ENCODE measurements at places on chromosomes 5 and 9.

GRCh38 chr5:168162464-168162863 lies 129.0 kb upstream of the WWC1 start:
- no peak for DNase-seq

- no peak for DNase-seq
These were observed 66.2 kb downstream of the WNK2 start for GRCh38 chr9:93250185-93250584.

DNA sequence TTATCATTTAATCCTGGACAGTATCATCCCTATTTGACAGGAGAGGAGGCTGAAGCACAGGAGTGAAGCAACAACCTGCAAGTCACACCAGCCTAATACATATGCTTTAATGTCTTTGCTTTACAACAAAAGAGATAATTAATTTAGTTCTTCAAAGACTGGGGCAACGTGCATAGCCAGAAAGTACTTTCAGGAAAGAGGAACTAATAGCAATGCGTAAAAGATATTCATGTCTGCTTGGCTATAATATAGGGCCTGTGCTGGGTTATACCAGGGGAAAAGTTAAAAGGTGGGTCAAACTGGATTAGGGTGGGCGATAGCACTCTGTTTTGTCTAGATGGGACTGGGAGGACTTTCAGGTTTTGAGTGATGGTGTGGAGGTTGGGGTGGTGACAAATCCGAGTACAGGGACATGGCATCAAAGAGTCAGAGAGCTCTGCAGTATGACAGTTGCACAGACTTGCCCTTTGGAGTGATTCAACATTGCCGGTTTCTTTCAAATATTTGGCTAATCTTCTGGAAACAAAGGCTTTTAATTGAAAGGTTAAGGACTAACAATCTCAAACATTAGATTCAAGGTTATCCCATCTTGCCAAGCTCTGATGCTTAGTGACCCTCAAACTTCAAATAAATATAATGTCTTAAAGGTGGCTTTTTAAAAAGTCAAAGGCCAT lies 11.9 kb downstream of the DAB2 start:
- DNase-seq = no peak

GRCh38 chr9:113931140-113931539 lies 55.0 kb downstream of the ZNF618 start:
- no peak for DNase-seq

- peak; percentile 57 for DNase-seq
These were observed 27.2 kb downstream of the NEK6 start for GRCh38 chr9:124284940-124285441.

- no peak for DNase-seq
These were observed 437.7 kb upstream of the KLF4 start for GRCh38 chr9:107927276-107927675.

DNA sequence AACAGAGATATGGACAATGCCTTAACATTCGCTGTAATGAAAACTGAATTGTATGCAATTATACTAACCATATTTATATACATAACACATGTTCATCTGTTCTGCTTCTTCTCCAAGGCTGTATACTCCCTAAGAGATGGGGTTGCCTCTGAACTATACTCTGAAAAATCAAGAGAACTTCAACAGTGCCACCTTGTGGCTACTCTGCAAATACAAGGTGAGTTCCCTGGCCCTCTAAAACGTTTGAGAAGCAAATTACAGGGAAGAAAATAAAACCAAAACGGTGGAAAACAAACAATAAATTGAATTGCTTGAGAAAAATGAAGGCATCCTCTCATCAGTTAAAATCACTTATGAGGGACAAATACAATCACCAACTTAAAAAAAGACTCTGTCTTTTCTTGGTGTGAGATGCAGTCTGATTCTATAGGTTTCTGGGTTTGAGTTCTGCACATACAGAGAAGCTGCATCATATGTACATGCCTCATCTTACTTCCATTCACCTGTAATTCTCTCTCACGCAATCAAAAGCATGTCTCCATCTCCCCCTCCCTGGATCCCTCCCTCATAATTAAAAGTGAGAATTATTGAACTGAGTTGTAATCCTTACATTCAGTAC lies 98.6 kb downstream of the FBXW11 start:
- peak; percentile 73 for DNase-seq

DNA sequence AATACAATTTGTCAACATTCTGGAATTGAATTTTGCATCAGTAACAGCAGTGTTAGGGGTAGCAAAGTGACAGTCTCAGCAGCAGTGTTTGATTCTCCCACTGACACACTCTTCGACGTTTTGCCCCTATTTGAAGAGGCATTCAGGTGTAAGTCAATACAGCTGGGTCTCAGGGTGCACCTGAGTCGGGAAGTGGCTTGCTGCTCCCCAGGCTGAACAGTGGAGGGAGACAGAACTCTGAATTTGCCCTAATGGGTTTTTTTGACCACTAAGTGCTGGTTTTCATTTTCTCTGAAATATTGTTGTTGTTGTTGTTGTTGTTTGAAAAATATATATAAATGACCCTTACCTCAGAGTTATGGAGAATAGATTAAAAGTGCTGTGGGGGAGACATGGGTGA lies 223.2 kb downstream of the TLR4 start:
- no peak for DNase-seq

GRCh38 chr9:126667190-126668055 lies 53.7 kb downstream of the LMX1B start:
- no peak for DNase-seq

- DNase-seq = no peak
These were observed 16.1 kb upstream of the FOXB2 start for GRCh38 chr9:77003366-77003765.

GRCh38 chr5:141363952-141364660 lies at the start of gene PCDHGA5:
TSS of gene PCDHGA5 (plus strand) at chr5:141364162. CDS start at chr5:141364331, 169 bp downstream.
- DNase-seq = peak; percentile 28

- no peak for DNase-seq
These were observed 232.7 kb downstream of the CCDC171 start for GRCh38 chr9:15785584-15785983.

- peak; percentile 96 for DNase-seq
These were observed 95.3 kb downstream of the RGS3 start for GRCh38 chr9:113558632-113559502.

- no peak for DNase-seq
These were observed 42.5 kb upstream of the SYNPO start for GRCh38 chr5:150598006-150598405.

DNA sequence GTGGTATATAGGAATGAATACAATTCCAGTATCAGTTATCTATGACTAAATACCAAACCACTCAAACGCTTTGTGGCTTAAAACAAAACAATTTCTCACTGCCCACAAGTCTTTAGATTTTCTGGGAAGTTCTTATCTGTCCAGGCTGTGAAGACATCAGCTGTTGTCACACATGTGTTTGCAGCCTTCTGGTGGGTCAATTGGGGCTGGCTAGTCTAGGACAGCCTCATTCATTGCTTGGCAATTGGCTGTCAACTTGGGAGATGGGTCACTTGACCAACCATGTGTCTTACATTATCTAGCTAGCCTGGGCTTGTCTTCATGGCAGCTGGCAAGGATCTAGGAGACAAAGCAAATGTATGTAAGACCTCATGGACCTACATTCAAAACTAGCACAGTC lies 53.8 kb upstream of the PAPPA start:
- peak; percentile 44 for DNase-seq

DNA sequence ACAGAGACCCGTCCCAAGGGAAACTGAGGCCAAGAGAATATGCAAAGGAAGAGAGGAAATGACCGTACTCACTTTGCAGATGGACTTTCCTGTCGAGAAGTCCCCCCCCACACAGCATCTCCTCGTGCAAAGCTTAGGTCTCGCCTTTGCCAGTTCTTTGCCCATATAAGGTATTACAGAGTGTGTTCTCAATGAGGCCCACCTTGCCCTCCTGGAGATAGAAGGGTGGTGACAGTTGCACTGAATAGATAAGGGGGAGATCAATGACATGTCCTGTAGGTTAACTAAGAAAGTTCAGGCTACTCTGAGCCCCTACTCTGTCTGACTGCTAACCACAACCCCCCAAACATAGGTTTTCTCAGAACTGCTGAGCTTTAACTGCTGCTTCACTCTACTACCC lies 68.2 kb upstream of the SPTLC1 start:
- no peak for DNase-seq

DNA sequence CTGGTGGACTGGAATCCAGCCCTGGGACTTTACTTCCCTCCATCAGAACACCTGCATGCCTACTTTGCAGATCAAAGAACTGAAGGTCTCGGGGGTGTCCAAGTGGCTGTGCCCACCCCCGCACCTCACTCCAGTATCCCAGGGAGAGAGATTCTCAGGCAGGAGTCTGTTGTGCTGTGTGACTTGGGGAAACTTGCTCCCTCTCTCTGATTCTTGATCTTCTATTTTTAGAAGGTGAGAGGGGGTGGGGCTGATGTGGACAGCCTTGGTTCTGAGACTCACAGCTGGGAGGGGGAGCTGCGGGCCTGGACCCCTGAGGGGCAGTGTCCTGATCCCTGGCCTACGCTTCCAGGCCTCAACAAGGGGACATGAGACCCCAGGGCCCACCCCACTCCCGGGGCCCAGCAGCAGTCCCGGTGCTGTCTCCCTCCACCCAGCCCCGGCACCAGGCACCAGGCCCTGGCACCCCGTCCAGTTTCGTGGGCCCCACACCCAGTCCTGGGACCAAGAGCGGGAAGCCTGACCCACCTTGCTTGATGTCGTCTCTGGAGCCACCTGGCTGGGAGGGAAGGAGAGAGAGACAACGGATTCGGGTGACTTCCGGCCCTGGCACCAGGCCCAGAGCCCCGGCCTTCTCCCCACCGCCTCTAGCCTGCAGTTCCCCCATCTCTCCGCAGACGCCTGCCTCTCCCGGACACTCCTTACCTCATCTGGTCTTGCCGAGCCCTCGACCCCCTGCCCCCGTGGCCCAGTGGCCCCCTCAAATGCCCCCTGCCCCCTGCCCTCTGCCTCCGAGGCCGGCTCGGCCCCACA lies 74.0 kb upstream of the SPTLC1 start:
- no peak for DNase-seq

DNA sequence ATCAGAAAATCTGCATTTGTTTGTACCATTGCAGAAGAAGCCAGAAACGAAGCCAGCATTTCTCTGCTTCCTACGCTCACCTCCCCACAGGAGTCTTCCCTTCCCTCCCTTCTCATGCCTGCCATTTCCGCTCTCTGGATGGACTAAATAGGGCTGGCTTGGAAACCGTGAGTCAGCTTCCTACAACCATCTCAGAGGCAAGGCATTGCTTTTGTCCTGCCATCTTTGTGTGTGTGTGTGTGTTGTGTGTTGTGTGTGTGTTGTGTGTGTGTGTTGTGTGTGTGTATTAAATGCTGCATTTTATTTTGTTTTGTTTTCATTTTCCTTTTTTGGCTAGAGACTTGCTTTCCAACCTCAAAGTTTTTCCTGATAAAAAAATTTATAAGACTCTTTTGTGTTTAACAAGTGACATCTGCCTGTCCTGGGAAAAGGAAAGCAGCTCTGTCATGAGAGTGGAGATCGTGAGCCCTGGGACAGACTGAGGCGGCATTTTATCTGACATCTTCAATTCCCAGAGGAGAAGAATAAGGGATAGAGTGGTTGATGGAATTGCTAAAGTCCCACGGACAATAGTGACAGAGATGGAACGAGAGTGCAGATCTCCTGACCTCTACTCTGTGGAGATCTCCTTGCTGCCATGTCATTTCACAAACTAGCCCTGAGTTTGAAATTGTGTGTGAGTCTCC lies 7.5 kb upstream of the EGFLAM start:
- DNase-seq = no peak

GRCh38 chr5:137092831-137093230 lies 406.3 kb downstream of the SPOCK1 start:
- DNase-seq = no peak

DNA sequence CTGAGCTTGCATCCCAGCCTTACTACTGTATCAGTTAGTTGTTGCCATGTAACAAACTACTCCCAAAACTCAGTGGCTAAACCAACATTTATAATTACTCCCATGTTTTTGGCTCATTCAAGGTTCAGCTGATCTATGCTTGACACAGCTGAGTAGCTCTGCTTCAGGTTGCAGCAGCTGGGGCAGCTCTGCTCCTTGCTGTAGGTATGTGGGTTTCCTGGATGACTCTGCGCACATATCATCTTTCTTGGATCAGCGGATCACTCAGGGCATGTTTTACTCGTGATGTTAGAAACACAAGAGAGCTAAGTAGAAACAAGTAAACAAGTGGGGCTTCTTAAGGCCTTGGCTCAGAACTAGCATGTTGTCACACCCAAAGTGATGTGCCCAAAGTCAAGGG lies 15.1 kb downstream of the TEK start:
- DNase-seq = peak; percentile 22

- DNase-seq = no peak
These were observed 193.1 kb downstream of the DCP2 start for GRCh38 chr5:113169720-113170119.

DNA sequence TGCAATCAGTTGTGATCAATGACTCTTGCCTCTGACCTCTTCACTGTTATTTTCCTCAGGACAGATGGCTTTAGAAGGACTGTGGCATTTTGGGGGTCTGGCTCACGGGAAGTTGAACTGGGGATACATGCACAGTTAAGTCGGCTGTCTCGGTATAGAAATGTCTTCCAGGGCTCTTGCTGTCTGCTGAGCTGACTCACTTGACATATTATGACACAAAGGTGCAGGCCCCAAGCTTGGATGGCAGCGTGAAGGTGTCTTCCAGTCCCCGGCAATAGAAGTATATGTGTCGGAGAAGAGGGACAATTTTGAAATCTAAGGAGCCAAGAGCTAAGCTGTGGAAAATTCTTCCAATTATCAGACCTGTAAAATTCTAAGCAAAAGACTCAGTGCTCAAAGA lies 9.8 kb upstream of the ARSI start:
- no peak for DNase-seq

- DNase-seq = no peak
These were observed 128.1 kb downstream of the BARX1 start for GRCh38 chr9:93826905-93827544.

- no peak for DNase-seq
These were observed 16.6 kb downstream of the ZNF131 start for GRCh38 chr5:43137326-43137725.

DNA sequence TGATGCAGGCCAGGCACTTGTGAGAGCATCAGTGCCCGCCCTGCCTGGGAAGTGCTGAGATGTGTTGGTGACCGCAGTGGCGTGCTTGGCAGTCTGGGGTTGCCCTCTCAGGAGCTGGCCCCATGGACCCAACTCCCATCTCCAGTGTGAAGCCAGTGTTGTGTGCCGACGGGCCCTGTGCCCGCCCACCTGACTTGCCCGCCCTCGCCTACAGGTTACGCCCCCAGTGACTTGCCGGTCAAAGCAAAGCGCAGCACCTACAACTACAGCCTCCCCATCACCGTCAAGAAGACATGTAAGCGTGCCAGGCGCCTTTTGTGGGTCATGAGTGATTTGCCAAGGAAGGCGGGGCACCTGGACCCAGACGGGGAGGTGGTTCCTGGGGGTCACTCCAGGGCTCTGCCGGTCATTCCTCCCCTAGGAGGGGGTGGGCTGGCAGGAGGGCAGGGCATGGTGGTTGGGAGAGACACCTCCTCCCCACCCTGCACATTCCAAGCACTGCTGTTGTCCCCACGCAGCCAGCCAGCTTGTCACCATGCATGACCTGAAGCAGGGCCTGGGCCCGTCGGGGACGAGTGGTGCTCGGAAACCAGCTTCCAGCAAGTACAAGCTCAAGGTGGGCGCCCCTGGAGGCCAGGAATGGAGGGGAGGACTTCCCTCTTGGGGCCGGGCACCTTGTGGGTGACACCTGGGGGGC lies 7.4 kb upstream of the CEL start:
- DNase-seq = no peak

GRCh38 chr5:71974165-71974564 lies 133.1 kb upstream of the MAP1B start:
- peak; percentile 77 for DNase-seq

Measured in fibroblast of mammary gland (primary cell).